ENCODE measurements at places on chromosomes 12 and 14.

- no peak for DNase-seq
Measured at GRCh38 chr14:75860561-75861160, 121.1 kb downstream of the TGFB3 start.

DNA sequence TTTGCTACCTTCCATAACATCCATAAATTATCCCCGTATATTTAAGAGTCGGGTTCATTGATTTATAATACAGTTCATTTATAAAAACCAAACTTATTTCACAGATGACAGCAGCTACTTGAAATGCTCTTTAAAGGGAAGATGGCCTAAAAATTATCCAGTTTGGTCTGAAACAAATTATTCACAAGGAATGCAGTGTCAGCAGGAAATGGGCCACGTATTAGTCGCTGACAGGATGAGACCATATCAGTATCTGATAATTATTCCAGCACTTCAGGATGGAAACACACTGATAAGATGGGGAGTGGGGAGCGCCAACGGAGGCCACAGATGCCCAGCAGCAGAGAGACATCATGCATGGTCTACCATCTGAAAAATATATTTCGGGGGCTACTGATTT, 60.5 kb upstream of the TMEM132D start:
- no peak for DNase-seq

DNA sequence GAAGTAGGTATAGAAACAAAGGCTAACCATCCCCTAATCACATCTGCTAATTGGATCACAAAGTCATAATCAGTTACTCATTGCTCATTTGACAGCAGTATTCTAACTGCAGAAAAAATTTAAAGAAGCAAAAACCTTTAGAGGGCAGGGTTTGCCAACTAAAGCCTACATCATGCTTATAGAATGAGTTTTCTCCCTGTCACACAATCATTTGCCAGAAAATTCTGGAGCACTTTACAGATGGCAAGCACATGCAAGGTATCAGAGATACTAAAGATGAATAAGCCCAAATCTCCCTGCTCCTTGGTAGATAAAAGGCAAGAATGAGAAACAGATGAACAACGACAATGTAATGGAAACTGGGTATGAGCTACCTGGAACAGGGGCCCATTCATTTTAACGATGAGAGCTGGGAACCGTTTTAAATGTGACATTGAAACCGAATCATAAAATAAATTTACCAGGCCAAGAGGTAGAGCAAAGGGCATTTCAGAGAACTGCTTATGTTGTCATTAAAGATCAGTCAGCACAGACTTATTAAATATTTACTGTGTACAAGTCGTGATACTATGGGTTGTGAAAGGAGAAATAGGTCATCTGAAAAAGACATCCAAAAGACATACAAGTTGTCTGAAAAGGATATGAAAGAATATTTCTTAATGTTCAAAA, 211.4 kb upstream of the ABCD2 start:
- DNase-seq: no peak

GRCh38 chr14:37406095-37406494, 189.0 kb downstream of the FOXA1 start:
- DNase-seq: no peak

All from CD4-positive, alpha-beta T cell treated with Interleukin-17A for 1 hour (primary cell).